ENCODE measurements at places on chromosomes 11 and 22.

DNA sequence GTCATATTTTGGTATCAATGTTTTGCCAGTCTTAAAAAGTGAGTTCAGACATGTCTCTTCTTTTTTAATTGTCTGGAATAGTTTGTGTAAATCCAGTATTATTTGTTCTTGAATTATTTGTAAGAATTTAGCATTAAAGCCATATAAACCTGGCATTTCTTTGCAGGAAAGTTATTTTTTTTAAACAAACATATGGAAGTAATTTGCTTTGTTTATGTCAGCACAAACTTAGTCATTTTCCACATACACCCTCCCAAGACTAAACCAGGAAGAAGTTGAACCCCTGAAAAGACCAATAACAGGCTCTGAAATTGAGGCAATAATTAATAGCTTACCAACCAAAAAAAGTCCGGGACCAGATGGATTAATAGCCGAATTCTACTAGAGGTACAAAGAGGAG, 9.1 kb upstream of the CCDC81 start:
- DNase-seq: no peak

DNA sequence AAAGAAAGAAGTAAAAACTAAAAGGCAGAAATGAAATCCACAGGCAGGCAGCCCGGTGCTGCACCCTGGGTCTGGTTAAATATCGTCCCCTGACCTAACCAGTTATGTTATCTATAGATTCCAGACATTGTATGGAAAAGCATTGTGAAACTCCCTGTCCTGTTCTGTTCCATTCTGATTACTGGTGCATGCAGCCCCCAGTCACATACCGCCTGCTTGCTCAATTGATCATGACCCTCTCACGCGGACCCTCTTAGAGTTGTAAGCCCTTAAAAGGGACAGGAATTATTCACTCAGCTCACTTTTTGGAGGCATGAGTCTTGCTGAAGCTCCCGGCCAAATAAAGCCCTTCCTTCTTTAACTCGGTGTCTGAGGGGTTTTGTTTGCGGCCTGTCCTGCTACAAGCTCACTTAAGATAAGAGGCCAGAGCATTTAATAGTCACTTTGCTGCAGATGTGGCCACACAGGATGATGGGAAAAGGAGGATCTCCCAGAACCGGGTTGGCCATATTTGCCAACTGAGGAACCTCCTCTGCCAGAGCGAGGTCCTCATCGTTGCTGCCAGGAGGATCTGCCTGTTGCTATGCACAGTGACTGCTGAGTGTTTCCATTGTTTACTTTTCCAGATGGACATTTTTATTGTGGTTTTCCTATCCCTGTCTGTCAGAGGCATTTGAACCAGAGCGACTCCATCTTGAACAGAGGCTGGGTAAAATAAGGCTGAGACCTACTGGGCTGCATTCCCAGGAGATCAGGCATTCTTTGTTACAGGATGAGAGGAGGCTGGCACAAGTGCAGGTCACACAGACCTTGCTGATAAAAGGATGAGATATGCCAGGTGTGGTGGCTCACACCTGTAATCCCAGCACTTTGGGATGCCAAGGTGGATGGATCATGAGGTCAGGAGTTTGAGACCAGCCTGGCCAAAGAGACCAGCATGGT, 10.2 kb downstream of the C11orf96 start:
- DNase-seq: no peak

GRCh38 chr11:123164732-123165450, 30.2 kb downstream of the CLMP start:
- DNase-seq: no peak

- DNase-seq: no peak
Observed at GRCh38 chr22:30235687-30236170, 10.8 kb downstream of the LIF start.

DNA sequence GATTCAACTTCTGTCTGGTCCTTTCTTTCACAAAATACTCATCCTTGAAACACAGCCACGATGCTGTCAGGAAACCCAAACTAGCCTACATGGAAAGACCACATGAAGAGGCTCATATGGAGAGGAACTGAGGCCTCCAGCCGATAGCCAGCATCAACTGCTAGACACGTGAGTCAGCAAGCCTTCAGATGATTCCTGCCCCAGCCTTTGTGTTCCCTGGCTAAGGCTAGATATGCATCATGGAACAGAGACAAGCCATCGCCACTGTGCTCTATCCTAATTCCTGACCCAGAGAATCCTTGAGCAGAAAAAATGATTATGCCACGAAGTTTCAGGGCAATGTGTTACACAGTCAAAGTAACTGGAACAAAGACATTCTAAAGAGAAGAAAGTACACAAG, 75.5 kb downstream of the ENTHD1 start:
- no peak for DNase-seq

GRCh38 chr11:69280994-69281393, 13.0 kb upstream of the MYEOV start:
- no peak for DNase-seq

GRCh38 chr11:108135845-108136544, 14.6 kb downstream of the ACAT1 start:
- DNase-seq: no peak

DNA sequence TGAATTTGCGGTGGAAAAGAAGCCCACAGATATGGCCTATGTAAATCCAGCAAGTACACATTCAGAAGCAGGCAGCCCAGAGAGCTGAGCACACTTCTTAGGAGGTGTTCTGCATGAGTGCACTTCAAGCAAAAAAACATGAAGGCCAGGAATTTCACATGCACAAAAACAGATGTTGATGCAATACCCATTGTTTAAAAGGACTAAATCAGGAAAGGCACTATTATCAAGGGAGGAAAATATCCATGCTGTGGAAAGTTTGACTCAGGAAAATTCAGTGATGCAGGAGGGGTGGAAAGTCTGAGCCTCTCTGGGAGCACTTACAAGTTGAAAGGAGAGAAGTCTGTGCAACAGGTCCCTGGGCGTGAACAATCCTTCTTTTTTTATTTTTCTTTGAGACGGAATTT, 15.8 kb upstream of the CARS1 start:
- DNase-seq: no peak

DNA sequence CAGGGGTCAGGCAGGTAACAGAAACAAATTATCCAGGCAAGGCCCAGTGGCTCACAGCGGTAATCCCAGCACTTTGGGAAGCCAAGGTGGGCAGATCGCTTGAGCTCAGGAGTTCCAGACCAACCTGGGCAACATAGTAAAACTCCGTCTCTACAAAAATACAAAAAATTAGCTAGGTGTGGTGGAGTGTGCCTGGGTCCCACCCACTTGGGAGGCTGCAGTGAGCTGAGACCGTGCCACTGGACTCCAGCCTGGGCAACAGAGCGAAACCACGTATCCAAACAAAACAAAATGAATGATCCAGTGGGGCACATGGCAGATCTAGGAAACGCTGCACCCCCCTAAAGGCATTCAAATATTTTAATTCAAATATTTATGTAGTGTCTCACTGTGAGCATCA, 9.9 kb downstream of the NUMA1 start:
- no peak for DNase-seq

- DNase-seq: no peak
Observed at GRCh38 chr11:102824556-102824955, 18.9 kb downstream of the MMP3 start.

Data from cortex of kidney (tissue), 1 donor.